ENCODE measurements at places on chromosomes 12 and 14. TPM values are rescaled to one million over a fixed set of nuclear protein-coding genes. Genes with fewer than 3 reads are reported as not detected.
A peak's percentile ranks its signal among the peaks of the same experiment; 100 is the strongest.

Gene SIX1
- total RNA-seq: not detected

Gene CFAP54
- 0.16 TPM for total RNA-seq

Gene RND1
- 0.47 TPM for total RNA-seq

Gene CD27
- total RNA-seq: 0.16 TPM

Gene ACYP1
- total RNA-seq: 14.0 TPM

Gene CBX5
- total RNA-seq: 44.1 TPM

Gene GALNT8
- 1.5 TPM for total RNA-seq

Gene TAS2R43
- not detected for total RNA-seq

Gene DENND5B
- total RNA-seq: 42.9 TPM

Gene LRP1-AS
- not detected for total RNA-seq

Gene KCNK13
- 1.9 TPM for total RNA-seq

Gene KCNC2
- not detected for total RNA-seq

Gene POTEM
- not detected for total RNA-seq

Gene C1S
- 108 TPM for total RNA-seq

- H3K36me3 ChIP-seq: no peaks in the 10 kb centered on the region
- H3K27ac ChIP-seq: no peak overlapping the region
- H3K4me3 ChIP-seq: no peak overlapping the region
- no peaks in the 10 kb centered on the region for H3K27me3 ChIP-seq
- no peak for DNase-seq
Measured at GRCh38 chr12:62976110-62976662, 41.2 kb upstream of the PPM1H start.

DNA sequence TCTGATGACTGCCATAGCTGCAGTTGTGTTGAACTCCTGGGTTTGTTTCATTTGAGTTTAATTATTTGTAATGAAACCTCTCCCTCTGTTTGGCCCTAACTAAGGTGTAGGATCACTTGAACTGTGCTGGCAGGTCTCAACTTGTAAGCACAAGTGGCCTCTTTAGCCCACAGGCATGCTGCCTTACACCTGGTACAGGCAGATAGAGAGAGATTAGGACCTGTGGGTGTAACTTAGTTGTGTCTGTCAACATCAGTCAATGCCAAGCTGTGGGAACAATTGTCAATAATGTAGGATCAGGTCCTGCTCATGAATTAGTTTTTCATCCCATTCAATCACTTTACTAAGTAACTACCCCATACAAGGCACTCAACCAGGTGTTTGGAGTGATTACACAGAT, 263.0 kb upstream of the G2E3 start:
- no peaks in the 10 kb centered on the region for H3K4me1 ChIP-seq
- H3K27me3 ChIP-seq: no peaks in the 10 kb centered on the region
- no peak overlapping the region for H3K4me3 ChIP-seq
- H3K27ac ChIP-seq: no peak overlapping the region

GRCh38 chr14:21096438-21096837, 2.0 kb downstream of the ZNF219 start:
- H3K4me1 ChIP-seq: peaks cover 54% of the 10 kb centered on the region
- DNase-seq: no peak
- H3K27me3 ChIP-seq: no peaks in the 10 kb centered on the region
- H3K27ac ChIP-seq: peak overlapping the region; percentile 83
- peak overlapping the region; percentile 71 for H3K4me3 ChIP-seq

DNA sequence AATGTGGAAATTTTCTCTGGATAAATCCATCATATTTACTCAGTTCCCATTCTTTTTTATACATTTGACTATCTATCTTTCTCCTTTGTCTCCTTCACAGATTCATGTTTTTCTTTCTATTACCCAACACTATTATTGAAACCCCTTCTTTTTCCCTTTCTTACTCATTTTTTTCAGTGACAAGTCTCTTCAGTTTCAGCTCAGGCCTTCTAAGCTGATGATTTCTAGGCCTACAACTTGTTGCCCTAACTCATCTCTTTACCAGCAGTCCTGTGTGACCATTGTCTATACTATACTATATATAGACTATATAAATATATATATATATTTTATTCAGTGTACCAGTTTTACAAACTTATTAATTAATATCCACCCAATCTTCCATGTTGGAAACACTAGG, 31.8 kb downstream of the SLC16A7 start:
- H3K4me1 ChIP-seq: peaks cover 37% of the 10 kb centered on the region
- no peak overlapping the region for H3K27ac ChIP-seq
- no peaks in the 10 kb centered on the region for H3K36me3 ChIP-seq
- no peaks in the 10 kb centered on the region for H3K27me3 ChIP-seq

GRCh38 chr12:51866762-51867161, 18.2 kb upstream of the FIGNL2 start:
- H3K27ac ChIP-seq: no peak overlapping the region
- DNase-seq: no peak
- no peaks in the 10 kb centered on the region for H3K36me3 ChIP-seq

DNA sequence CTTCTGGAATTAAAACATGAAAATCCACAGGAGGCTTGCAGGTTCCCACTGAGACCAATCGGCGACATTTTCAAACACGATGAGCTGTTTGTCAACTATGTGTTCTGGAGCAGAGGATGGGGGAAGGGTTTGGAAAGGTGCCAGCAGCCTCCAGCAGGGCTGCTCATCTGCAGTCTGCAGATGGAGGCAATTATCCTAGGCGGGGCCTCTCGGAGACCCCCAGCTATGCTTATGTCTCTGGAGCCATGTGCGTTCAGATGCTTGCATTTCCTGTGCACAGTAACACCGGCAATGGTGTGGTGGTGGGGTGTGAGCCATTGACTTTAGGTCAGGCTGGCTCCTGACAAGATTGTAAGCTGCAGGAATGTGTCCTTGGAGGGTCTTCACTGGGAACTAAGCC, 51.7 kb downstream of the RPH3A start:
- peaks cover 92% of the 10 kb centered on the region for H3K27me3 ChIP-seq
- no peak overlapping the region for H3K27ac ChIP-seq
- DNase-seq: no peak
- H3K4me3 ChIP-seq: no peak overlapping the region

GRCh38 chr12:128789356-128789929, 34.3 kb downstream of the SLC15A4 start:
- peaks cover 23% of the 10 kb centered on the region for H3K4me1 ChIP-seq
- no peak for DNase-seq
- H3K27ac ChIP-seq: no peak overlapping the region
- no peak overlapping the region for H3K4me3 ChIP-seq

DNA sequence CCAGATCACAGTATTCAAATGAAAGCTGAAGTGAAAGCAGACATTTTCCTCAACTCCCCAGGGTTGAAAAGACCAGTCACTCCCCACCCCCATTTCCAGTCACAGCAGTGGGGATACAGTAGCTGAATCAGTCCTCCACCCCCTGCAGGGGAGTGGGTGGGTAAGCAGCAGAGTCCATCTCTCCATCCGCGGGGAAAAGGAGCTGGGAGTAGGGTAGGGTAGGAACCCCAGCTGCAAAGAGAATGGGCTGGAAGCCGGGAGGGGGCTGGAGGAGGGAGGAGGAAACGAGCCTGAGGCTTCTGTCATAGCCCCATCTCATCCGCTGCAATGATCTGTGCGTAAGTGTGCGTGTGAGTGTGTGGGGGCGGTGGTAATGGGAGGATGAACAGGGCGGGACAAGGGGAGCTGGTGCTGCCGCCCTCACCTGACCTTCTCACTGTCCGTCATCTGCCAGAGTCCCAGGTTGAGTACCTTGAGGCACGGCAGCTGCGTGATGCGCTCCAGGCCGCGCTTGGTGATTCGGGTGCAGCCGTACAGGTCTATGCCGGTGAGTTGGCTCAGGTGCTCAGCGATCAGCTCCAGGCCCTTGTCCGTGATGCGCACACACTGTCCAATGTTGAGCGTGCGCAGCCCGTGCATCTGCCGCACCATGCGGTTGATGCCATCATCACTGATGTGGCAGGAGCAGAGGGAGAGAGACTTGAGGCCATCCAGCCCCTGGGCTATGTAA, 1.8 kb downstream of the FBXL14 start:
- H3K4me3 ChIP-seq: peak overlapping the region; percentile 89
- H3K27ac ChIP-seq: peak overlapping the region; percentile 99
- H3K27me3 ChIP-seq: no peaks in the 10 kb centered on the region
- no peaks in the 10 kb centered on the region for H3K36me3 ChIP-seq
- no peak for DNase-seq
- peaks cover 71% of the 10 kb centered on the region for H3K4me1 ChIP-seq

- H3K27me3 ChIP-seq: no peaks in the 10 kb centered on the region
- no peaks in the 10 kb centered on the region for H3K4me1 ChIP-seq
- no peak overlapping the region for H3K27ac ChIP-seq
- no peaks in the 10 kb centered on the region for H3K36me3 ChIP-seq
- no peak overlapping the region for H3K4me3 ChIP-seq
Measured at GRCh38 chr12:100382338-100382737, 25.5 kb downstream of the SLC17A8 start.

DNA sequence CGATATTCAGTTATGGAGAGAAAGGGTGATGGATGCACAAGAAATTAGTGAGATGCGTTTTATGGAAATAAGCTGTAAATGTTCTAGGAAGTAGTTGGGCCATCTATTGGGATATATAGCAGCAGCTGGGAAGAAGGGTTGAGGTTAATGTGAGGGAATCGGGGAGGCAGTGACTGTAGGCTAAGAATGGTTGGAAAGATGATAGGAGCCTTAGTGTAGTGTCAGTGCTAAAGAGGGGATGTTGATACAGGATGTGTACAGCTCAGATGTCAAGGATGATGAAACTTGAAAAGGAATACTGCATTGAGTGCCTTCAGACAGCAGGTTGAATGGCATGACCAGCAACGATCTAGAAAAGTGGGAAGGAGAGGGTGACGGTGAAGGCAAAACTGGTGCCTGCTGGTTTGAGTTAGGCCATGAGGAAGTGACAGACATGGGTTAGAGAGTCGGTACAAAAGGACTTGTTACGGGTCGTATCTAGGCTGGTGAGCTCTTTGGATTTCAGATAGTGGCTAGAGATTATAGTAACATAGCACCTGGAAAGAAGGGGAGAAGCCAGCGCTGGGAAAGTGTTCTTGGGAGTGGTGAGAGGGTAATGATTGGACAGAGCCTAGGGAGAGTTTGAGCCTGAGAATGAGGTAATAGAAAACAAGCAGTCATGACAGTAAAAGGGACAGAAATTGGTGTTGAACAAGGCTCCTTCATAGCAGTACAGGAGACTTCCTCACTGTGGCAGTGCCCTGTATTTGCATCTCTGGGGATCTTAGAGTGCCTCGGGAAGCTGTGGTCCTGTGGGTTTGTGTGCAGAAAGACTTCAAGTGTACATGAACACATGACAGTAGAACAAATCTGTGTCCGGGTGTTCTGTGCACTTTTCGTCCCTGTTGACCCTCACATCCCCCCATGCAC, 9.6 kb downstream of the MARS1 start:
- no peak overlapping the region for H3K4me3 ChIP-seq
- no peak overlapping the region for H3K27ac ChIP-seq
- DNase-seq: no peak
- no peaks in the 10 kb centered on the region for H3K27me3 ChIP-seq
- H3K4me1 ChIP-seq: no peaks in the 10 kb centered on the region

GRCh38 chr12:65493913-65494245, 215.4 kb downstream of the MSRB3 start:
- peaks cover 4% of the 10 kb centered on the region for H3K4me1 ChIP-seq
- no peak for DNase-seq
- no peak overlapping the region for H3K27ac ChIP-seq
- no peaks in the 10 kb centered on the region for H3K27me3 ChIP-seq

DNA sequence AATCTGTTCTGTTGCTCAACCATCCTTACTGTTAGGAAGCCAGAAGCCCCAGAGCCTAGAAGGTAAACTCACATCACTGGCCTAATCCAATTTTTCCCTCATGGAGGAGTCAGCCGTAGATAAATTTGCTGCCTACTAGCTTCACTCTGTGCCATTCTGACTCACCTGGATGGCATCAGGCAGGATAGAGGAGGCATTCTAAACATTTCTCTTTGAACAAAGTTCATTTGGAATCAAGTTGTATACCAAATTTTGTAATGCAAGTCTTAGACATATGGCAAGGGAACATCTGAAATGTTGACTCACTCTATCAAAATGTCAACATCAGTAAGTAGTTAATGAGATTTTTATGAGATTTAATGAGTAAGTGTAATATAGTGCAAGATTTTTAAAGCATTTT, 13.6 kb upstream of the TBC1D30 start:
- H3K4me1 ChIP-seq: peaks cover 7% of the 10 kb centered on the region
- H3K27ac ChIP-seq: no peak overlapping the region
- no peaks in the 10 kb centered on the region for H3K36me3 ChIP-seq
- H3K4me3 ChIP-seq: no peak overlapping the region
- H3K27me3 ChIP-seq: no peaks in the 10 kb centered on the region

DNA sequence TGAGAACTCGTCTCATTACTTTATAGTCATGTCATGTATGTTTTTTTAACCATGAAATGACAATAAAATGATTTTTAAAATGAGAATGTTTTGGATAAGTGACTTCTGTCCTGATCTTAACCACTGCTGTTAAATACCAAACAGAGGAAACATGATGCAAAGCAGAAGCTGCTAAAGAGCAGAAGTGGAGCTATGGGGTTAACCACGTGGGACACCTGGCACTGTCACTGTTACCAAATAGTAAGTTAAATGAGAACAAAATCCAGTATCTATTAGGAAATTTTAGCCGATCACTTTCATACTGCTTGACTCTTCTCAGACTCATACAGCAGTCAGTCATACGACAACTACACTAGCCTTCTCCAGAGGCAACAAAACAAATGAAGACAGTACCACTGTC, 82.4 kb downstream of the SCAF11 start:
- H3K4me3 ChIP-seq: no peak overlapping the region
- no peak overlapping the region for H3K27ac ChIP-seq
- peaks cover 34% of the 10 kb centered on the region for H3K36me3 ChIP-seq
- H3K4me1 ChIP-seq: peaks cover 9% of the 10 kb centered on the region
- H3K27me3 ChIP-seq: no peaks in the 10 kb centered on the region
- DNase-seq: no peak

DNA sequence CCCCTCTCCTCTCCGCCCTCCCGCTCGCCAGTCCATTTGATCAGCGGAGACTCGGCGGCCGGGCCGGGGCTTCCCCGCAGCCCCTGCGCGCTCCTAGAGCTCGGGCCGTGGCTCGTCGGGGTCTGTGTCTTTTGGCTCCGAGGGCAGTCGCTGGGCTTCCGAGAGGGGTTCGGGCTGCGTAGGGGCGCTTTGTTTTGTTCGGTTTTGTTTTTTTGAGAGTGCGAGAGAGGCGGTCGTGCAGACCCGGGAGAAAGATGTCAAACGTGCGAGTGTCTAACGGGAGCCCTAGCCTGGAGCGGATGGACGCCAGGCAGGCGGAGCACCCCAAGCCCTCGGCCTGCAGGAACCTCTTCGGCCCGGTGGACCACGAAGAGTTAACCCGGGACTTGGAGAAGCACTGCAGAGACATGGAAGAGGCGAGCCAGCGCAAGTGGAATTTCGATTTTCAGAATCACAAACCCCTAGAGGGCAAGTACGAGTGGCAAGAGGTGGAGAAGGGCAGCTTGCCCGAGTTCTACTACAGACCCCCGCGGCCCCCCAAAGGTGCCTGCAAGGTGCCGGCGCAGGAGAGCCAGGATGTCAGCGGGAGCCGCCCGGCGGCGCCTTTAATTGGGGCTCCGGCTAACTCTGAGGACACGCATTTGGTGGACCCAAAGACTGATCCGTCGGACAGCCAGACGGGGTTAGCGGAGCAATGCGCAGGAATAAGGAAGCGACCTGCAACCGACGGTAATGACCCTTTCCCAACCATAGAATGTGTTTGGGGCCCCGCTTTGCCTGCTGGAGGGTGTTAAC, 615 bp downstream of the CDKN1B start:
- H3K4me3 ChIP-seq: peak overlapping the region; percentile 76
- peaks cover 31% of the 10 kb centered on the region for H3K36me3 ChIP-seq
- peak; percentile 27 for DNase-seq

All from left ventricle myocardium inferior (tissue), 1 donor.